ENCODE measurements at places on chromosomes 1 and 21. TPM values are rescaled to one million over a fixed set of nuclear protein-coding genes. Genes with fewer than 3 reads are reported as not detected.

The FCRL6 gene
- polyA plus RNA-seq, result 0.12 TPM

The MARCKSL1 gene
- polyA plus RNA-seq, result 21.1 TPM

The RSPH1 gene
- polyA plus RNA-seq, result not detected

The CFHR5 gene
- polyA plus RNA-seq, result not detected

The DIO1 gene
- not detected for polyA plus RNA-seq

- H3K27ac ChIP-seq, result peak overlapping the region; percentile 38
- peaks cover 41% of the 10 kb centered on the region for H3K36me3 ChIP-seq
- peaks cover 6% of the 10 kb centered on the region for H3K27me3 ChIP-seq
- no peak overlapping the region for H3K4me3 ChIP-seq
- H3K4me1 ChIP-seq, result peaks cover 33% of the 10 kb centered on the region
Observed at GRCh38 chr1:8015036-8015808, 10.9 kb downstream of the ERRFI1 start.

DNA sequence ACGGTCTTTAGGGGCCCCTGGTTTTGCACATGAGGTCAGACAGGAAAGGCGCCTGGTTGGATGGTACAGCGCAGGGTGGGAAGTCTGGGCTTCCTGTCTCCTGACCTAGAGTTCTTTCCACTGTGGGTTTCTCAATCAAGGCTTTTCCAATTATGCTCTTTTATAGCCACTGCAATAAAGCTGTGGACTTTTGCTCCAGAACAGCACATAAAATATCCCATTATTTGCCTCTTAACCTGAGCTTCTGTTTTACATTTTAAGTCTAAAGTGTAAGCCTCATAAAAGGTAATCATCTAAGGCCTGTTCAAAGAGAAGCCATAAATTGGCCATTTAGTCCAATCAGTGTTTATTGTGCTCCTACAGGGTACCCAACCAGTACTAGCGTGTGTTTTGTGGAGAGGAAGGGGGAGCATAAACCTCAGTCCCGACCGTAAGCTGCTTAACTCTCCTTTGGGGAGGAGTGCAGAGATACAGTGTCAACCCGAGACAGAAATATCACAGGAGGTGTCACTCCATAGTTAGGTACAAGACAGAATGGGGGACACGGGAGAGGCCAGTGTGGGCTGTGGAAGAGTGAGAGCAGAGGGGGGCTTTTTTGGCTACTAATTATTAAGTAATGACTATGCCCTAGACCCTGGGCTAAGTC, 270.0 kb downstream of the TRABD2B start:
- H3K27me3 ChIP-seq, result peaks cover 31% of the 10 kb centered on the region
- peaks cover 20% of the 10 kb centered on the region for H3K4me1 ChIP-seq
- no peaks in the 10 kb centered on the region for H3K36me3 ChIP-seq

DNA sequence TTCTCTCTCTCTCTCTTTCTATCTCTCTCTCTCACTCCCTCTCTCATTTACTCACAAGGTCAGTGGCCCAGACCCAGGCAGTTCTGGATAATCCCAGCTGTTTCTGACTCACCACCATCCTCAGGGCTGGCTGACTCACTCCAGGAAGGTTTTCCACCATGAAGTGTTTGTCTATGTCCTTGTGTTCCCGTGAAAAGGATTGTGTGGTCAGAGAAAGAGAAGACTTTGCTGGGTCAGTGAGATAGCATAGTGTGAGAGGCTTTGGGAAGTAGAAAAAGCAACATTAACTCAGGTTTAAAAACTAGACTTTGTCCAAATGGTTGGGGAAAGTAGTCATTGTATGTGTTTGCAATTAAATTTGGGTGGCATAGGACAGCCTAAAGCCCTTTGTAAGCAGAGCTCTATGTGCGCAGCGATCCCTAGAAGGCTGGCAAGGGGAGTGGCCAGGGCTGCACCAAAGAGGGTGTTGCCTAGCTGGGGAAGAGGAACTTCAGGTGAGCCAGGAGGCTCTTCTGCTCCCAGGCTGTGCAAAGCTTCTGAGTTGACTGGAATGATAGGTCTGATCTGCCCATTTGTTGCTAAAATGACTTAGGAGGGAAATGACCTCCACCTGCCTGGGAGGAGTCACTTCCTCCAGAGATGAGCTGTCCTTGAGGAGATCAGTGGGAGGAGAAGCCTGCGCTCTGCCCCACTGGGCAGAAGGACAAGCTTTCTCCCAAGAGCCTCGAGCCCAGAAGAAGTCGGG, 4.9 kb upstream of the CAPN2 start:
- no peak overlapping the region for H3K4me3 ChIP-seq
- H3K4me1 ChIP-seq, result peaks cover 72% of the 10 kb centered on the region
- no peaks in the 10 kb centered on the region for H3K36me3 ChIP-seq
- no peaks in the 10 kb centered on the region for H3K27me3 ChIP-seq
- peak; percentile 67 for DNase-seq

GRCh38 chr1:214143006-214143992, 137.7 kb upstream of the SMYD2 start:
- peaks cover 24% of the 10 kb centered on the region for H3K27me3 ChIP-seq
- DNase-seq, result no peak
- H3K4me1 ChIP-seq, result no peaks in the 10 kb centered on the region
- H3K27ac ChIP-seq, result no peak overlapping the region
- H3K4me3 ChIP-seq, result no peak overlapping the region

- H3K36me3 ChIP-seq, result no peaks in the 10 kb centered on the region
- H3K27ac ChIP-seq, result no peak overlapping the region
- H3K27me3 ChIP-seq, result no peaks in the 10 kb centered on the region
Observed at GRCh38 chr1:6771441-6771769, 13.8 kb upstream of the CAMTA1 start.

DNA sequence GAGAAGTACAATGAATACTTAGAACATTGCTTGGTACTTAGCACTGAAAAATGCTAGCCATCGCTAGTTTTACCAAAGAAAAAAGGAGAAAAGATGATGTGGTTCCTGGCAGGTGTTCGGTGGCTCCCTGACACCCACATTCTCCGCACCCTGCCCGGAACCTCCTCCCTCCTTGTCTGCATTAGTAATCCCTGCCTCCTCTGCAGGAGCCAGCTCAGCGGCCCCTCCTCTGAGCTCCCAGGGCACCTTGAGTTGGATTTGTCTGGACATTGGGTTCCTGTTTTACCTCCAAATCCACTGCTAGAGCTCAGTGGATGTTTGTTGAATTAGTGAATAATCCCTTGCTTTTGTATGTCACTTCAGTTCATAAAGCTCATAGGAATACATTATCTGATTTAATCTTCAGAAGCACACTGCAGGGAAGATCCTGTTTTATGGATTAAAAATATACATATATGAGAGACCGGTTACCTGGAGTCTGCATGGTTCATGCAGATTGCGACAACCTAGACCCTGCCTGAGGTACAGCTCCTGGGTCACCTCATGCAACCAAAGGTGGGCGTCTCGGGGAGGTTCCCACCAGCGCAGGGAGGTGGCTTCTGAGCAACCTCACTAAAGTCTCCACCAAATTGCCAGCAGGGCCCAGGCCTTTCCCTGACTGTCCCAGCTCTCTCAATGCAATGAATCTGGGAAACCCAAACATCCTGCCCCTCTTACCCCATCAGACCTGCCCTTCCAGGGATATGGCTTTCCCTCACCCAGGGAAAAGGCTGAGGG, 24.2 kb downstream of the PCAT6 start:
- H3K4me1 ChIP-seq, result no peaks in the 10 kb centered on the region
- no peaks in the 10 kb centered on the region for H3K27me3 ChIP-seq
- H3K27ac ChIP-seq, result no peak overlapping the region
- H3K36me3 ChIP-seq, result no peaks in the 10 kb centered on the region

DNA sequence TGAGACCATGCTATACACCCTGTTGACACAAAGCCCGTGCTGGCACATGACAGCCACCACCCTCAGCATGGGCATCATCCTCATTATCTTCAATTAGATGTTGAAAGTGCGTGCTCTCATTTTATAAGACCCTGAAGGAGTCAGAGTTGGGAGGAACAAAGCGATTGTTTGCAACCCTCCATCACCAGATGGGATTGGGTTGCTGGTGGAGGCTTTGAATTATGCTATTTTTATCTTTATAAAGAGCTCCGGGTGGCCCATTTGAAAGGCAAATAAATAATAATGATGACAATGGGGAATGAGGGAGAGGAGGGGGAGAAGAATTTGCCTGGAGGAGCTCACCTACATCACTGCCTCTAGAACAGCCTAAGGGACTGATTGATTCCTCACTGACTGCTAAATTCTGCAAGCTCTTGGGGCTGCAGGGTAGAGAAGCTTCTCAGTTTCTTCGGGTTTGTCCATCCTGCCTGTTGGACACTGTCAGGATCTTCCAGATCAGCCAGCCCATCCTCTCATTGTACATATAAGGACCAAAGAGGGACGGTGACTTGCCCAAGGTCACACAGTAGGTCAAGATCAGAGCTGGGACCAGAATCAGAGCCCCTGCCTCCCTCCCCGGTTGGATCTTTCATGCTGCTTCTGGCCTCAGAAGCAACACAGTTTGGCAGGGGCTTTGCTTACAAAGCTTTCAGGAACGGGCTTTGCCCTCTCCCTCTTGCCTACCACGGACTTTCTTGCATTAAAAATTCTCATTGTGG, 130.9 kb upstream of the ZBTB40 start:
- no peak overlapping the region for H3K27ac ChIP-seq
- H3K27me3 ChIP-seq, result no peaks in the 10 kb centered on the region
- H3K4me1 ChIP-seq, result no peaks in the 10 kb centered on the region
- H3K4me3 ChIP-seq, result no peak overlapping the region

GRCh38 chr1:58946390-58946789, 162.5 kb upstream of the JUN start:
- no peaks in the 10 kb centered on the region for H3K27me3 ChIP-seq
- no peak overlapping the region for H3K27ac ChIP-seq
- no peak for DNase-seq
- no peaks in the 10 kb centered on the region for H3K4me1 ChIP-seq

DNA sequence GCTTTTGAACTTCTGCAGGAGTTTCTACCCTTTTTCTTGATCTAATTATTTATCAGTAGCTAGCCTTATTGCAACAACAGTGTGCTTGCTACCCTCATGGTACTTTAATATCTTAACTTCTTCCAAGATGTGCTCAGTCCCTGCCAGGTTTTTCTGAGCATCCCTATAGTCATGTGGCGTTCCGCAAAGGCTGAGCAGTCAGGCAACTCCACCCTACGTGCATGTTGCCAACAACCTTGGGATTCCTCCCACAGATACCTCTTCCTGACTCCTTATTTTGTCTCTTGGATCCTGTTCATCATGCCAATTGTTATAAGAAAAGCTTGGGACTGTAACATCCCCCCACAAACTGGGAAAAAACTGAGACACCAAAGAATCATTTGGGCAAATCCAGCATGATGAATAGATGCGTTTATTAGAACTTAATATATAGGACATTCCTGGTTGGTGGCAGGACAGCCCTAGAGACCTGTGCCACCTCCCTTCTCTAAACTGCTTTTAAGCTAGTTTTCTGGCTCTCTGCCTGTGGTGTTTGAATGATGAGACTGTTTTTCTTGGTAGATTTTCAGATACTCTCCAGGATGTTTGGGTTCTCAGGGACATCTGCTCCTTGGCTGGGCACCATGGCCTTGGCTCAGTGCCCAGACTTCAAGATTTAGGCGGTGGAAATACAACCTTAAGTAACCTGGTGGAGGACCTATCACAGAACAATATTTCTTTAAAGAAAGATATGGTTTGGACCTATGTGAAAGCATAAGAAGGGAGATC, 27.1 kb upstream of the KCTD3 start:
- no peak overlapping the region for H3K4me3 ChIP-seq
- H3K27ac ChIP-seq, result no peak overlapping the region
- H3K36me3 ChIP-seq, result no peaks in the 10 kb centered on the region
- no peaks in the 10 kb centered on the region for H3K27me3 ChIP-seq
- no peak for DNase-seq

DNA sequence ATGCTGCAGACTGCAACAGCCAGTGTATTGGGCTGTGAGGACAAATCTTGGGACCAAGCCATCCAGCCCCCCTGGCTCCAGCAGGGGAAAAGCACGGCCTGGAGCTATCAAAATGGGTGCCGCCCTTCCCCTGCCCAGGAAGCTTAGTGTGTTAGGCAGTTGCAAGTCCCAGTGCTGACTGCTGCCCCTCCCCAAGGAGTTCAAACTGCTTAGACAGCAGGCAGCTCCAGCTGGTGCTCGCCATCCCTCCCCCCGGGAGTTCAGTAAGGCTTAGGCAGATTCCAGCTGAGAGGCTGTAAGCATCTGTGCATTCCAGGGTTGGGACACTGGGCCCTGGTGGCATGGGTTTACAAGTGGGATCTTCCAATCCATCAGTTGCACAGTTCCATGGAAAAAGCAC, 579.6 kb upstream of the NR5A2 start:
- no peak overlapping the region for H3K4me3 ChIP-seq
- no peaks in the 10 kb centered on the region for H3K27me3 ChIP-seq
- no peak for DNase-seq
- H3K4me1 ChIP-seq, result no peaks in the 10 kb centered on the region
- no peaks in the 10 kb centered on the region for H3K36me3 ChIP-seq

DNA sequence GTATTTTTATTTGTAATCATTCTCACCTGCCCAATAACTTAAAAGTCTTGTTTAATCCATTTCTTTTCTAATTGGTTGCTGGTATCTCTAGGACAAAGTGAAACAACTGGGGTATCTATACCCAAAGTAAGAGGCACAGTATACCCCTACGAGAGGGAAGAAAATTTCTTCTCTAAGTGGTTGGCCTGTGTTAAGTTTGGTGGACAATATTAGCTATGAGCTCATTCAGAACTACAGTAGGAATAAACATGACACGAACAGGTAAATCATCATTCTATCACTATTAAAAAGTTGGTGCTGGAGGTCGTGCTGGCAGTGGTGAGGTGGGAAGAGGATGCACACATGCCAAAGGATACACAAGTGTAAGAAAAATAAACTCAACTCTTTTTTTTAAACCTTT, 99.6 kb downstream of the ZNF644 start:
- H3K4me3 ChIP-seq, result no peak overlapping the region
- H3K36me3 ChIP-seq, result peaks cover 7% of the 10 kb centered on the region
- peaks cover 63% of the 10 kb centered on the region for H3K4me1 ChIP-seq
- no peaks in the 10 kb centered on the region for H3K27me3 ChIP-seq

GRCh38 chr1:55560266-55560665, 345.1 kb upstream of the USP24 start:
- no peak overlapping the region for H3K4me3 ChIP-seq
- H3K36me3 ChIP-seq, result no peaks in the 10 kb centered on the region
- DNase-seq, result no peak
- H3K27me3 ChIP-seq, result no peaks in the 10 kb centered on the region

- peak overlapping the region; percentile 79 for H3K27ac ChIP-seq
- H3K4me3 ChIP-seq, result no peak overlapping the region
- peak; percentile 37 for DNase-seq
- no peaks in the 10 kb centered on the region for H3K36me3 ChIP-seq
Observed at GRCh38 chr21:37338671-37339551, 27.7 kb upstream of the DYRK1A start.

DNA sequence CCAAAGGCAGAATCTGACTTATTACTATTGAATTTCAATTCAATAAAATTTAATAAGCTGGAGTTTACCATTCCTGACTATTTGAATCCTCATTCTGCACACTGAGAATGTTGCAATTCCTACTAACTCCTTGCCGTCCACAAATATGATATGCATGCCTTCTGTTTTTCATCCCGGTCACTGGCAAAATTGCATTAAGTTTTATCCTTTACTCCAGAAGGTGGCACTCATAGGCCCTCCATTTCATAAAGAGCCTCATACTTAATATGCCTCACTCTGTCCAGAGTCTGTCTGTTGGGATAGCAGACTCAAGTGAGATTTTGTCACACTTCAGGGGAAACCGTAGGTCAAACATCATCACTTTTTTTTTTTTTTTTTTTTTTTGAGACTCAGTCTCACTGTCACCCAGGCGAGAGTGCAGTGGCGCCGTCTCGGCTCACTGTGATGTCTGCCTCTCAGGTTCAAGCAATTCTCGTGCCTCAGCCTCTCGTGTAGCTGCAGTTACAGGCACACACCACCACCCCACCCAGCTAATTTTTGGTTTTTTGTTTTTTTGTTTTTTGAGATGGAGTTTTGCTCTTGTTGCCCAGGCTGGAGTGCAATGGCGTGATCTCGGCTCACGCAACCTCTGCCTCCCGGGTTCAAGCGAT, 27.3 kb downstream of the F11R start:
- no peak overlapping the region for H3K27ac ChIP-seq
- H3K4me1 ChIP-seq, result peaks cover 10% of the 10 kb centered on the region
- DNase-seq, result no peak
- H3K27me3 ChIP-seq, result no peaks in the 10 kb centered on the region
- no peak overlapping the region for H3K4me3 ChIP-seq
- peaks cover 5% of the 10 kb centered on the region for H3K36me3 ChIP-seq
